ENCODE measurements at places on chromosomes 2 and 18. TPM values are rescaled to one million over a fixed set of nuclear protein-coding genes. Genes with fewer than 3 reads are reported as not detected.

GRCh38 chr2:138949517-138949916 lies 169.3 kb upstream of the NXPH2 start:
- DNase-seq: no peak

- no peak for DNase-seq
Measured at GRCh38 chr18:45639408-45639807, 24.1 kb downstream of the SLC14A2 start.

Gene SLC30A3
- 2.6 TPM for total RNA-seq

- DNase-seq: no peak
Measured at GRCh38 chr2:207044379-207045362, 105.4 kb downstream of the CPO start.

DNA sequence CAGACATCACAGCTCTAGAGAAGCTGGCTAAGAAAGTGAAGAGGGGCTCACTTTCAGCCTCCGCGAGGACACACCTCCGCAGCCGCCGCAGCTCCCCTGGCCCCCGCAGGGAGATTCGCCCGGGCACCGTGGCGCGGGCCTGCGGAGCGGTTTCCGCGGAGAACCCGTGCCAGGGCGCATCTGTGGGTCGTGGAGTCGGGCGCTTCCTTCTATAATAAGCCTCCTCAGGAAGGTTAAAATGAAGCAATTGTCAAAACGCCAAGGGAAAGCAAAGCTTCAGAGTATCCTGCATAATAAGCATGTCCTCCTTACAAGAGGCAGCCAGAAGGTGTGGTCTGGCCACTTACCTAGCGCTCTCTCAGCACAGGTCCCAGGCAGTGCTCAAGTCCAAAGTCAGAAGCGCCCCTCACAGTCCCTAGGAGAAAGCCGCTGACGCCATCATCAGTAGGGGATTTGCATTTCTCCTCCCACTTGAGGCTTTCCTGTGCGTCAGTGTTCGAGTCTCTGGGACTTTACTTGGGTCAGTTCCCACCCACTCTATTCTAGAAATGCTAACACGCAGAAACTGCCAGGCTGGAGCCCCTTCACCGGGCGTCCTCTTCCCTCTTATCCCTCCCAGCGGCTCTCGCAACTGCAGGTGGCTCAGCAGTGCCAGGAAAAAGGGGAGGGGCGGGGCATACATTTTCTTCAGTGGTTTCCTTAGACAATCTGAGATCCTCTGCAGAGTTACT lies at the start of gene STAT4:
TSS of gene STAT4 (minus strand) at position 395 of the 731 bp plus-strand sequence. CDS start 2,791 bp downstream, outside the sequence.
- no peak for DNase-seq

Gene ACAA2
- total RNA-seq: 152 TPM

Gene CDKL4
- 1.6 TPM for total RNA-seq

DNA sequence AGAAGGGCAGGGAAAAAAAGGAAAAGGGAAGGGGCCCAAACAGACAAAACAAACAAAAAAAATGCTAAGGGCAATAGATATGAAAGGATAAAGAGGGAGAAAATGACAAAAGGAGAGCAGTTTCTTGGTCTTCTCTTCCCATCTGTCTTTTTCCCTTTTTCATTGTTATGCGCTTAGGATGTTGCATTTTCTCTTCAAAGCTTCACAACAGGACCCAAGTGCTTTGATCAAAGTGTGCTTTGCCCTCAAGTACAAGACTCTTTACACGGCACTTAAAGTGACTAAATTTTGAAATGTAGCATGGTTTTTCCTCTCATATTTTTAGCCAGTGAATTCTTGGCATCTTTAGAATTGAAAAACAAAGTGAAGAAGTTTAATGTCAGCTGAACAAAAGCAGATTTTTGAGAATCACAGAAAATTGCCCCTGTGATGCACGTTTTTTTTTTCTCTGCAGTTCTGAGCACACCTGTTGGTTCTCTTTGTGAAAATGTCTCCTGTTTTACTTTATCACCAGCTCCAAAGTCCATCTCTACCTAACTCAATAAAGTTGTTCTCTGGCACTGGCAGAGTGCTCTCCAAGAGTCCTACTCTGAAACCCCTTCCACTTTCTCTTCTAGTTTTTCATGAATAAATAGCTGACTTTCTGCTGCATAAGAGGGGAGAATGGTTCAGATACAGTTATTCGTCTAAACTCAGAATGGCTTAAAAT lies 126.6 kb downstream of the KCNH7 start:
- DNase-seq: no peak

Gene LYG2
- total RNA-seq: not detected

Gene GRHL1
- total RNA-seq: 0.14 TPM

- no peak for DNase-seq
Measured at GRCh38 chr2:69805887-69806286, 23.6 kb upstream of the GMCL1 start.

Gene PREPL
- 39.2 TPM for total RNA-seq

Gene DLX1
- total RNA-seq: 26.2 TPM

- DNase-seq: no peak
Measured at GRCh38 chr2:150060341-150060740, 427.1 kb downstream of the RND3 start.

- no peak for DNase-seq
Measured at GRCh38 chr2:136422512-136422911, 304.6 kb upstream of the CXCR4 start.

Gene SKOR2
- total RNA-seq: not detected

Gene NHEJ1
- 31.7 TPM for total RNA-seq

Gene DLGAP1
- total RNA-seq: 17.3 TPM

Gene NFE2L2
- total RNA-seq: 60.8 TPM

Gene CPLX4
- not detected for total RNA-seq

GRCh38 chr2:113700186-113700841 lies 56.1 kb downstream of the SLC35F5 start:
- no peak for DNase-seq

- DNase-seq: no peak
Measured at GRCh38 chr2:183014005-183014404, 24.3 kb downstream of the NCKAP1 start.

- DNase-seq: no peak
Measured at GRCh38 chr18:74797577-74798151, 200.0 kb downstream of the ZNF407 start.

Gene ABCB11
- not detected for total RNA-seq

- no peak for DNase-seq
Measured at GRCh38 chr18:9647496-9648323, 33.4 kb upstream of the PPP4R1 start.

Gene KHK
- 7.3 TPM for total RNA-seq

Gene VAMP5
- 1.9 TPM for total RNA-seq

DNA sequence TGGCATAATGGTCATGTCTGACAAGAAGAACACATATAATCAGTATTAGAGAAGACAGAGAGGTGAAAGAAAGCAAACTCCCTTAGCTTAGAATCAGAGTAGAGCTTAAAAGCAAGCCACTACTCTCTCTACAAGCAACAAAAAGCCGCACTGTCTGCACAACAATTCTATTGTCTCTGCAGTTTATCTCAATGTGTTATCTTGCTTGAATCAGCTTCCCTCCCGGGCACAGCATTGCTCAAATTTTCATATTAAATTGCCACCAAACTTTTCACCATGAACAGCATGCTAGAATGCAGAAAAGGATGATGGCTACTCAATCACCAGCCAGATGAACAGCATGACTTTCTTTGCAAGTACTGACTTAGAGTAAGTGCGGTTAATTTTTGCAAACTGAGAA lies 356.0 kb upstream of the KYNU start:
- DNase-seq: no peak

Gene MOGAT1
- not detected for total RNA-seq

GRCh38 chr2:103805746-103806145 lies 1043.9 kb downstream of the TMEM182 start:
- DNase-seq: no peak

- no peak for DNase-seq
Measured at GRCh38 chr2:63665846-63666475, 77.2 kb downstream of the MDH1 start.

- DNase-seq: no peak
Measured at GRCh38 chr2:239387811-239388210, 13.0 kb downstream of the HDAC4 start.

DNA sequence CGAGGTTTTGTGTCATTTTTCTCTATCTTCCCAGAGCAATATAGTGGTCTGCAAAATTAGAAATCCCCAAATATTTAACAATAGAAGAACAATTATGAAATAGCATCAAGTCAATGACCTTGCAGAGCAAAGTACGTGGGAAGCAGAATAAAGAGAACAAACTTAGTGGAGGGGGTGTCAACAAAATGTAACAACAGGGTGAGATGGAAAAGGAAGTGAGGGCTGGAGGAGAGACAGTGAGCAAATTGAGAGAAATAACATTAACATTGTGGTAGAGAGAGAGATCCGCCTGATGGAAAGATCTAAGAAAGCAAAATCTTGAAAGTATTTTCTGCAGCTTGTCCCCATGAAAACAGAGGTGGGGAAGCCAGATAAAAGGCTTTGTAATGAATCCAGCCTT lies 23.4 kb downstream of the ARHGAP15 start:
- no peak for DNase-seq

Gene FAM228A
- 0.18 TPM for total RNA-seq

Data from G401 (cell line).